ENCODE measurements at places on chromosomes 12 and 14.

GRCh38 chr14:71557351-71557750 is 374.9 kb upstream of the RGS6 start:
- DNase-seq: no peak

- no peak for DNase-seq
Measured at GRCh38 chr12:55915482-55915859, 12.2 kb downstream of the PYM1 start.

- DNase-seq: no peak
Measured at GRCh38 chr14:57755018-57755521, 110.8 kb downstream of the SLC35F4 start.

GRCh38 chr12:12334367-12335040 is 15.5 kb downstream of the MANSC1 start:
- DNase-seq: peak; percentile 80

- DNase-seq: no peak
Measured at GRCh38 chr12:93795352-93795751, 118.2 kb downstream of the CRADD start.

Measured in upper lobe of right lung (tissue), 1 donor.